HT1080 (cell line): ENCODE measurements at places on chromosomes 6 and 20. TPM values are rescaled to one million over a fixed set of nuclear protein-coding genes. Genes with fewer than 3 reads are reported as not detected.
A peak's percentile ranks its signal among the peaks of the same experiment; 100 is the strongest.

The SYCP2L gene
- not detected in 2 replicates for total RNA-seq

- DNase-seq, result no peak
Measured at GRCh38 chr6:130610303-130610702, 216.9 kb upstream of the SMLR1 start.

- no peak for DNase-seq
Measured at GRCh38 chr6:168828800-168829199, 387.8 kb downstream of the SMOC2 start.

- DNase-seq, result no peak
Measured at GRCh38 chr20:21240394-21240793, 62.7 kb upstream of the XRN2 start.

The RIMS1 gene
- total RNA-seq, result 0.06 and 0.07 TPM in 2 replicates

- DNase-seq, result peak; percentile 65
Measured at GRCh38 chr6:170516783-170517616, 36.1 kb downstream of the PSMB1 start.

GRCh38 chr20:34532756-34533155, 16.5 kb downstream of the DYNLRB1 start:
- DNase-seq, result no peak

The BANF2 gene
- not detected in 2 replicates for total RNA-seq

- DNase-seq, result peak; percentile 60
Measured at GRCh38 chr20:15654208-15654649, 919.0 kb downstream of the KIF16B start.

The TRIM31 gene
- total RNA-seq, result 0.03 TPM in 1 of 2 replicates, not detected in the other

DNA sequence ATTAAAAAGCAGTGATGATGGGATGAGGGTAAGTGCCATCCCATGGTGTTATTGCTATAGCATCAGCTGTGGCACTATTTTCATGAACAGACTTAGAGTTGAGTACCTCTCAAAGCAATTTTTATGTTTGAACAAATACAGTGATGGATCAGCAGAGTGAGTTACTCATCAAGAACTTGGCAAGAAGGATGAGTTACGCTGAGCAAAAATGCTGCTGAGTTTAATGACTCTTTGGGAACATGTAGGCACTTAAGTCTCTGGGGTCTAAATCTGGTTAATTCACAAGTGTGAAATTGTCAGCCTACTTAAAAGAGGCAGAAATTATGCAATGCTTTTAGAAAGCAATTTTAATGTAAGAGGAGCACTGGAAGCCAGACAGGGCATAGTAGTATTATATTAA, 78.5 kb upstream of the AHI1 start:
- peak; percentile 37 for DNase-seq

- DNase-seq, result peak; percentile 4
Measured at GRCh38 chr20:42295592-42295991, 677.4 kb upstream of the CHD6 start.

GRCh38 chr20:23995905-23996666, 7.5 kb upstream of the GGTLC1 start:
- DNase-seq, result no peak

GRCh38 chr6:138923561-138923960, 64.5 kb downstream of the REPS1 start:
- no peak for DNase-seq

GRCh38 chr6:129112591-129112990, 229.7 kb downstream of the LAMA2 start:
- no peak for DNase-seq

- peak; percentile 44 for DNase-seq
Measured at GRCh38 chr6:56842686-56843475, 112.0 kb upstream of the BEND6 start.

The TRIM40 gene
- total RNA-seq, result not detected in 2 replicates

The SCRT2 gene
- total RNA-seq, result not detected in 2 replicates

DNA sequence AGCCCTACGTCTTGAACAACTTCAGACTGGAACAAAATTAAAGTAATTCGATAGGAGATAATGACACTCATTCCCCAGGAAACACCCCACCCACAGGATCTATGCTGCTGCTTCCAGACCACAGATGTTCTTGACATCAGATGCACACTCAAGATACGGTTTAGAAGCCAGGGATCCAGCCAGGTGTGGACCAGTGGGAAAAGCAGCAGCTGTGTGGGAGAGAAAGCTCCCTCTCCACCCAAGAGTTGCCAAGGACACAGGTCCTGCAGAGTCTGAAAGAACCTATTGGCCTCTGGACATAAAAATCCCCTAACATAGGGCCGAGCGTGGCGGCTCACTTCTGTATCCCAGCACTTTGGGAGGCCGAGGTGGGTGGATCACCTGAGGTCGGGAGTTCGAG, 91.7 kb upstream of the NFATC2 start:
- no peak for DNase-seq

- DNase-seq, result no peak
Measured at GRCh38 chr6:116556814-116557415, 3.4 kb downstream of the CALHM4 start.

DNA sequence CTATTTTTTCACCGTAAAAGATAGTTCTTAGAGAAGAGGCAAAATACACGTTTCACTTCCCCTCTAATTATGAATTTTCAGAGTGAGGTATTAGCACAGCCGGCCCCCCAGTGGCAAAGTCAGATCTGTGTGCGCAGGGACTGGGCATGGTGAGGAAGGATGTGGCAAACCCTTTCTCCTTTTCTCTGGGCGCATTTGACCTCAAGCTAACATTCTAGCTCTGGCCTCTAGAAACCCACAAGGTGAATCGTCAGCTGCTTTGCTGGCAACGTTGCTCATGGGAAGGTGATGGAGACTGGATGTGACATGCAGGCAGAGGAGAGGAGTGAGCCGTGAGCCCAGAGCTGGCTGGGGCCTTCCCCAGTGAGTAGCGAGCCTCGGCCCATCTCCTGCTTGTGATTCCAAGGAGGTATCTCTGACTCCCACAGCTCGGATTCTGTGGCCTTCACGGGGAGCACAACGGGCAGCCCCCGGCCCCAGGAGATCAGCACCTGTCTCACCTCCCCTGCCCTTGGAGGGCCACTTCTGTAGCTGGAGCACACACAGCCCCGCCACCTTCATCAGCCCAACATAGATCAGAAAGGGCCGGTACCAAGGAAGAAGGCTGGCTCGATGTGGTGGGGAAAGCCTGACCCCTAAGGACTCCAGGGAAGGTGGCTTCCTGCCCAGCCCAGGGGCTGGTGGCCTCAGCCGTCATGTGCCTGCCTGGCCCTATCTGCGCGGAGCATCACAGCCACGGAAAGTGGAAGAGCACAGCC, 152.8 kb downstream of the TAF4 start:
- no peak for DNase-seq

DNA sequence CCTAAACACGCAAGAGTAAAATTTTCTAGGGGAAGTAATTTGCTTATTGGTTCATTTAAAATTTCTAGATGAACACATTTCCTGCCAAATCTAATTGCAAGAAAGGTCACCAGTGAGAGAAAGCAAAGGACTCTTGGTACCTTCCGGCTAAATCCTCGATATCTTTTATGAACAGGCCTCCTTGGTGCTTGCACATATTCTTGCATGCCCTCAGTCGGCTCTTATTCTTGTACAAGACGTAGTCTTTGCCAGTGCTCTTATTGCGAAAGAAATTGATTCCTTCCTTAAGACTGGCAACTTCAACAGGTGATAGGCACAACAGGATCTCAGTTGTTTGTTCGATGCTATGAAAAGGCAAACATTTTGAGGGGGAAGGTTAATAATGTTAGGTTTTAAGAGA, 141.7 kb upstream of the CARMIL1 start:
- no peak for DNase-seq

GRCh38 chr20:1894951-1895673, at the start of gene SIRPA:
Gene SIRPA, plus strand, starts transcription at chr20:1895407. Its CDS starts 41 bp downstream, at chr20:1895448.
- peak; percentile 23 for DNase-seq

The MYH7B gene
- 0.33 TPM in 1 of 2 replicates, not detected in the other for total RNA-seq

The RWDD2A gene
- total RNA-seq, result 1.4 and 1.7 TPM in 2 replicates

GRCh38 chr6:100300221-100300736, 164.4 kb downstream of the SIM1 start:
- DNase-seq, result peak; percentile 96

GRCh38 chr6:109393886-109394281, 11.6 kb upstream of the CD164 start:
- peak; percentile 69 for DNase-seq

DNA sequence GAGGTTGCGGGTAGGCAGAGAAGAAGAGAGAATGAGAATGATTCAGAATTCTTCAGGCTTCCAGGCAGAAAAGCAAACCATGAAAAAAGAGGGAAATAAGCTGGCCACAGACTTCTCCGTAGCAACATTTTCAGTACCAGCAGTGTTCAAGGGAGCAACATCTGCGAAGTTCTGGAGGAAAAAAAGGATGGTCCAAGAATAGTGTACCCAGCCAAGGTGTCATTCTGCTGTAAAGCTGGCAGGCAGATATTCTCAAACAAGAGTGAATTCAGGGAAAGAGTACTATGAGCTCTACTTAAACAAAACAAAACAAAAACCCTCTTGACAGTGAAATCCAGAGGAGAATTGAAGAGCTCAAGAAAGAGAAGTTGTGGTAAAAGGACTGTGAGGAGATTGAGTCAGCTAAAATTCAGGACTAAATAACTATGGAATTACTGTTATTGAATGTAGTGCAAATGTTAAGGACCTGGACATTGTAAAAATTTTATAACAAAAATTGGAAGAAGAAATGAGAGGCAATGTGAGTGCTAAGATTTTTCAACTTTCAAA, 86.5 kb downstream of the ATRN start:
- DNase-seq, result no peak

DNA sequence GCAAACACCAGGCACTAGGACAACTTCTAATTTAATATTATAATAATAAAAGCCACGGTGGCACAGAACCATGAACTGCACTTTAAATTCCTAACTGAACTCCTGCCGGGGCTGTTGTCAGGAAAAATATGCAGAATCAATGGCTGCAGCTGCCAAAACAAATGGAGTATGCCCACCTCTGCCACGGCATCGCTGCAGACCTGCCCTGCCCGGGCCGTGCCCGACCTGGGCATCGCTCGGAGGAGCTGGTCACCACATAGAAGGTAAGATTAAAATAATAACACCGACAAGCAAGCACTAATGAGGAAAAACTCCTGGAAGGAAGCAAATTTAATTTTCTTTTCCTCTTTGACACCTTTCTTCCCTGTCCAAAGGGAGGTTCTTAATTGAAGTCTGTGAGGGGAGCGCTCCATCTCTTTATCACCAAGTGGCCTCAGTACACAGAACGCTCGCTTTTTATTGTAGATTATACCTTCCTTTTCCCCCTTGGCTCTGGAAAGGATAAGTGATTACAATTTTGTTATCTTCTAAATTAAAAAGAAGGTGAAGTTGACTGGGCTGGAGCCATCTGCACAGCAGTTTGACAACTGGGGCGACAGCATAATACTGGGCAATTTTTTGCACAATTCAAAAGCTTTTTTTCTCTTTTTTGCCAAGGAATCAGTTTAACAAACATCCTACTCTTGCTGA, 351.3 kb downstream of the ZFAND3 start:
- DNase-seq, result no peak

The NNAT gene
- not detected in 2 replicates for total RNA-seq

DNA sequence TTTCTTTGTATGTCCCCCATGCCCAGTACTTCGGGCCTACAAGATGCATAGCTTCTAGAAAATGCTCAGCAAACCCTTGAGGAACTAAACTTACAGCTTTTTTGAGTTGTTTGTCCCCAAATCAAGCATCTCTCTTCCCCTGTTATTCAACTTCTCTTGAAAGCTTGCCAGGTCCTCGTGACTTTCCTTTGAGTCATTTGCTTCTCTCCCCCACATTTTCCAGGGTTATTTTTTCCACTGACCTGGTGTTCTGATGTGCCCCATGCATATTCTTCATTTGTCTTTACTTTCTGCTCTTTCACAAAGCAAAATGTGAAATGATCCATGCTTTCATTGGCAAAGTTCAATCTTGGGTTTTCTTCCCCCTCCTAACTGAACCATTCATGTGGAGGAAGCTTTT, 204.8 kb downstream of the TFAP2A start:
- DNase-seq, result peak; percentile 38

The ESR1 gene
- total RNA-seq, result 0.03 TPM in 1 of 2 replicates, not detected in the other

DNA sequence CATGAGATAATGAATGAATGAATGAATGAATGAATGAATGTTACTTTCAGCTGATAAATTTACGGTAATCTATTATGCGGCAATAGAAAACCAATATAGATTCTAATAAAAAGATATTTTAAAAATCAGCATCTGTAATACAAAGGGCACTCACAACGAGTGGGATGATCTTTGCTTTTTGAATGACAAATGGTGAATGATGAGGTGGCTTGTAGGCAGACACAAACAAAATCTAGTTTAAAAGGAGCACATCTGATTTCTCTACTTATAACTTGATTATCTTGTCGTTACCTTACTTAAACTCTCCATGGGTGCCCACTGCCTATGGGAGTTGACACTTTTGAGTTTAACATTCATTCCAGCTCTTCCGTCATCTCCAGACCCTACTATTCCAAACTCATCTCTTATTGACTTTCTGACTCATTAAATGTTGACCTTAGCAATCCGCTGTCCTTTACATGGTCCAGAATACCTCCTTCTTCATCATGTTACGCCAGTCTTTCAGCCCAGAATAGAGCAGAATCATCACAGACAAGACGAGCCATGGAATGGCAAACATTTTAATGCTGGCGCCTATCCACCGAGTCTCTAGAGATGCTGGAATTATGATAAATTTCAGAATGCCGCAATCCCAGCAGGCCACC, 41.3 kb downstream of the NHLRC1 start:
- no peak for DNase-seq

The LAMP5 gene
- not detected in 2 replicates for total RNA-seq

DNA sequence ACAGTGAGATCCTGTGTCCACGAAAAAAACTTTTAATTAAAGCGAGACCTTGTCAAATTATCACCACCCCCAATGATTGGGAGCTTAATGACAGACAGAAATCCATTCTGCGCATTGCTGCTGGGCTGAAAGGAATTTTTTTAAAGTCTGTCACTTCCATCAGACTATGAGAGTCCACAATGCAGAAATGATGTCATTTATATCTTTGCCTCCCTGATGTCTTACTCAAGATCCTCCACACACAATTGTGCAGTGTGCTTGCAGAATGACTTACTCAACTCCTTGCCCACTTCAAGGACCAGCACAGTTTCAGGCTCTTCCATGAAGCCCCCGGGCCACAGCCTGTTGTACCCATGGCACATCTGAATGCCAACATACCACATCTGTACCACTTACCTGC, 41.0 kb downstream of the GPLD1 start:
- DNase-seq, result no peak

- no peak for DNase-seq
Measured at GRCh38 chr6:120129228-120129627, 779.7 kb upstream of the MAN1A1 start.

GRCh38 chr6:114092943-114093342, 122.0 kb upstream of the HDAC2 start:
- DNase-seq, result no peak

The SLC22A16 gene
- not detected in 2 replicates for total RNA-seq

The SUPT3H gene
- 2.6 and 9.1 TPM in 2 replicates for total RNA-seq

The KCNQ2 gene
- under 0.01 and 0.23 TPM in 2 replicates for total RNA-seq
